ENCODE measurements at places on chromosomes 13 and 19.

GRCh38 chr13:101292711-101293110 lies 123.6 kb downstream of the NALCN start:
- DNase-seq = no peak

- no peak for DNase-seq
These were observed 10.5 kb downstream of the MYO9B start for GRCh38 chr19:17086120-17086519.

- no peak for DNase-seq
These were observed 40.9 kb upstream of the VSTM2B start for GRCh38 chr19:29484876-29485275.

- no peak for DNase-seq
These were observed 2.1 kb upstream of the ERFL start for GRCh38 chr19:41930322-41930722.

DNA sequence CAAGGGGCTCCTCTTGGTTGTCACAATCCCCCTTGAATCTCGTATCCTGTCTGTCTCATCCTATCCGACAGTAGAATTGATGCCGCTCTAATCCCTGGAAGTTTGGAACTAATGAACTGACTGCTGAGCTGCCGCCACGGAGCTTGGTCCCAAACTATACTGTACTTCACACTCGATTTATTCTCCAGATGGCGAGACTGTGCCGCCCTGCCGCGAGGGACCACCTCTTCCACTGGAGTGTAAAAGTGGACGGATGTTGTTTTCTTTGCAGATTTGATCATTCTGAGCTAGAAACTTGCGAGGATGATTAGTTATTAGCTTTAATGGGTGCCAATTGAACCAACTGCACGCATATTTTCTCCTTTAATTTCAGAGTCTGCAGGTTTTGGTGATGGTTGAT lies 117.2 kb downstream of the ZIC5 start:
- no peak for DNase-seq

DNA sequence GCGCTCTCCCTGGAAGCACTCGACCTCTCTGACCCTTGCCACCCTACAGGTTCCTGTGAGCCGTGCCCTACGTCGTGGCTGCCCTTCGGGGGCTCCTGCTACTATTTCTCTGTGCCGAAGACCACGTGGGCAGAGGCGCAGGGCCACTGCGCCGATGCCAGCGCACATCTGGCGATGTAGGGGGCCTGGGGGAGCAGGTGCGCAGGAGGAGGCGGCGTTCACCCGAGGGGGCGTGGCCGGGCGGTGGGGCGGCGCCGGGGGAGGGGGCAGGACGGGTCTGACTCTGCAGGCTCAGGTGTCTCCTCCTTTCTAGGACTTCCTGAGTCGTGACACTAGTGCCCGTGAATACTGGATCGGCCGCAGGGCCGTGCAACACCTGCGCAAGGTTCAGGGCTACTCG lies 26.4 kb downstream of the CLEC4M start:
- DNase-seq = no peak

DNA sequence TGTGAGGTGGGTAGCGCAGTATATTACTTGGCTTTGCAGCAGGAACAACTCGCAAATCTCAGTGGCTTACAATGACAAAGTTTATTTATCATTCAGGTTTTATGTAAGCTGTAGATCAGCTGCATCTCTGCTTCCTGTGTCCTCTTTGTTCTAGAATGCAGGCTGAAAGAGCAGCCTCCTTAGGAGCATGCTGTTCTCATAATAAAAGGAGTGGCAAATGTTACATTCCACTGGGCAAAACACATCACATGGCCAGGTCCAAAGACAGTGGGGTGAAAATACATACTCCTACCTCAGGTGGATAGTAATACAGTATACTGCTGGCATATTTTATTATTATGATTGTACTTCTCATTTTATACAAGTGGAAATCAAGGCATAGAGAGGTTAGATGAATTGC lies 1.2 kb upstream of the CSNK1A1L start:
- DNase-seq = no peak
